Heart right ventricle (tissue), 16 donors: ENCODE measurements at places on chromosomes 12 and 14. TPM values are rescaled to one million over a fixed set of nuclear protein-coding genes. Genes with fewer than 3 reads are reported as not detected.

GRCh38 chr12:69886109-69886508 lies 61.1 kb downstream of the MYRFL start:
- no peak for DNase-seq

DNA sequence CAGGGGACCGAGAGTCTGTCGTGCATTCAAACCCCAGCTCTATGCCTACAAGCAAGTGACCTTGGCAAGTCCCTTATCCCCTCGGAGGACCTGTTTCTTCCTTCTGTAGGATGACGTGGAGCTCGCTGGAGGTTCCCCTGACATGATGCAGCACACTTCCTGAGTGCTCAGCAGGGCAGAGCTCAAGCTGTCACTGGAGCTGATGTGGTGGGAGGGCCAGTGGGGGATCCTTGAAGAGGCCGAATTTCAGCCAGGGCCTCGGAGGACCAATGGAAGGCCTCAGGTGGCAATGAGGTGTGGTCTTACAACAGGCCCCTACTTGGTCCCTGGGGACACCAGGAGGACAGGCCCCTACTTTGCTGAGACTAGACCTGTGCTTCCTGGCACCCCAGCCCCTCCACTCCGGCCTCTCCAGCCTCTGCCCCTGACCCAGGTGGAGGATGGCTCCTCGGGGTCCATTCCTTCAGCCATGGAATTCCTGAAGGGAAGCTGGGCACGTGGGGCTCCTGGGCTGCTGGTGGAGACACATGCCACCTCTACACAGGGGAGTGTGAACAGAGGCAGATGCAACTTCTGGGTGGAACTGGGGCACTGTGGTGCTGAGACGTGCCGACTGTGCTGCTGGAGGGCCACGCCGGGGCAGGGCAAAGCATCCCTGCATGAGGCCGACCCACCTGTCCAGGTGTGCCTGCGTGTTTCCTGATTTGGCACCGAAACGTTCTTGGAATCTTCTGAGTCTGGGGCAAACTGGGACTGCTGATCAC lies 18.7 kb upstream of the KIF26A start:
- no peak for DNase-seq

- DNase-seq: no peak
Measured at GRCh38 chr14:51908086-51908485, 47.7 kb downstream of the GNG2 start.

- no peak for DNase-seq
Measured at GRCh38 chr12:49098035-49098451, 3.4 kb upstream of the DHH start.

DNA sequence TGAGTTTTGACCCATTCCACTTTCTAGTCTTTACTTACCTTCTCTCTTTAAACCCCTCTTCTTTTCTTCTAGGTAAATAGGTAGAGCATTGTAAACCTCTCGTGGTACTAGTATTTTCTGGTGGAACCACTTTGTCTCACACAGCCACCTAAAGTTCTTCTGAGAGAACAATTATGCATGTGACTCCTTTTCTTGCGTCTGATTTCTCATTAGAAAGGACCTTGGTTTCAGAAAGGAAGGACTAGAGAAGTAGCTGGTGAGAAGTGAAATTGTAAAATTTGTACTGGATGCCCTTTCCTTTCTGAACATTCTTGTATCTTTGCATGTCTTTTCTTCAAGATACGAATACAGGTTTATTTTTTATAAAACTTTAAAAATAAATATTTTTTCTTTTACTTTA lies 99.0 kb downstream of the NUBPL start:
- no peak for DNase-seq

- DNase-seq: no peak
Measured at GRCh38 chr14:102164241-102164641, 24.5 kb downstream of the WDR20 start.

- DNase-seq: no peak
Measured at GRCh38 chr12:109737631-109738030, 24.0 kb downstream of the FAM222A start.

GRCh38 chr14:32286602-32287001 lies 42.5 kb upstream of the AKAP6 start:
- DNase-seq: no peak

DNA sequence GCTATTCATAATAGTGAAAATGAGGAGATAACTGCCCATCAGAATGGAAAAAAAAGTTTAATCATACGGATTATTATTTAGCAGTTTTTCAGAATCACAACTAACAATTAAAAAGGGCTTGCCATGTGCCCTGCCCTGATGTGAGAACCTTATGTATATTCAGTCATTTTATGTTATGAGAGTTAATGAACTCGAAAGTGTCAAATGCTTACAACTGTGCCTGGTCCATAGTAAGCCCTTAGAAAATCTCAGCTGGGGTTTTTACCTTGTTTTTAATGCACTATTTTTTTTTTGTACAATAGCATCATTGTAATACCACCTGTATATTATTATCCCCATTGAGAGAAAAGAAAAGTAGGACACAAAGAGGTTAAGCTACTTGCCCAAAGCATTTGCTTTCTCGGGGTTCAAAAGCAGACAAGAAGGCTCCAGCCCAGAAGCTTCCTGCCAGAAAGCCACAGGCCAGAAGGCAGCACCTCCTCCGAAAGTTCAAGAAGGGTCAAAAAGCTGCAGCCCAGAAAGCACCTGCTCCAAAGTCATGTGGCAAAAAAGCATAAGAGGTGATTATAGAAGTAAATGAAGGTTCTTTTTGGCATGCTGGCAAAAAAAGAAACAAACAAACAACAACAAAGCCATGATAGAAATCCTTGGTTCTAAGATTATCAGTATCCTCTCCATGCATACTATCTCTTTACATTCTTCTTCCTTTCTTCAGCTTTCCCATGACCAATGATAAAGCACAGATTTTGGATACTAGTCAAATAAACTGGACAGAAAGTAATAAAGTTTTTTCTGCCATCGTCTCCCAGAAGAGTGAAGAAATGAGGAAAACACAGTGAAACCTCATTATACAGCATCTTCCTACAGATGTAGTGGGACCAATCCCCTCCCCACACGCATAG lies 59.1 kb upstream of the NAP1L1 start:
- DNase-seq: no peak

GRCh38 chr14:65101631-65102440 lies 481 bp downstream of the MAX start:
- DNase-seq: peak; percentile 14

- DNase-seq: no peak
Measured at GRCh38 chr14:92524602-92525185, 11.1 kb downstream of the RIN3 start.

- DNase-seq: no peak
Measured at GRCh38 chr12:104345234-104346066, 41.9 kb downstream of the EID3 start.

The CABP1 gene
- total RNA-seq: 4.9 TPM

DNA sequence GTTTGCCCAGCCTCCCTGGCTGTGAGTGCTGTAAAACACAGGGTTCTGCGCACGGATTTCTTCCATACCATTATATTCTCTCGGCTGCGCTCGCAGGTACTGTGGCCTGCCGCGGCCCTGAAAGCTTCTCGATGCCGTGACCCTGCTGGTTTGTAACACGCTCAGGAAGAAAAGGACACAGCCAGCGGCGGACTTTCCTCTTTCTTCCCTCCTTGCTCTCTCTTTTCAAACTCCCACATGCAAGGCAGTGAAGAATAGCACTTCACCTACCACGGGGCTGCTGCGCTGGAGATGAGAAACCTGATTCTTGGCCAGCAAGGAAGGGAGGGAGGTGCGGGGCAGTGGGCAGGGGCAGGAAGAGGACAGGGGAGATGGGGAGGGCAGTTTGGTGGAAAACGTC lies 130.2 kb downstream of the RBM19 start:
- DNase-seq: no peak

The TMEM119 gene
- 2.1 TPM for total RNA-seq

GRCh38 chr14:105012171-105012985 lies 8.5 kb downstream of the CDCA4 start:
- peak; percentile 35 for DNase-seq

- no peak for DNase-seq
Measured at GRCh38 chr14:68703093-68703492, 89.8 kb downstream of the ZFP36L1 start.

- DNase-seq: no peak
Measured at GRCh38 chr14:92495027-92495426, 18.6 kb upstream of the RIN3 start.

- DNase-seq: no peak
Measured at GRCh38 chr12:61701471-61701870, 558.7 kb upstream of the USP15 start.

DNA sequence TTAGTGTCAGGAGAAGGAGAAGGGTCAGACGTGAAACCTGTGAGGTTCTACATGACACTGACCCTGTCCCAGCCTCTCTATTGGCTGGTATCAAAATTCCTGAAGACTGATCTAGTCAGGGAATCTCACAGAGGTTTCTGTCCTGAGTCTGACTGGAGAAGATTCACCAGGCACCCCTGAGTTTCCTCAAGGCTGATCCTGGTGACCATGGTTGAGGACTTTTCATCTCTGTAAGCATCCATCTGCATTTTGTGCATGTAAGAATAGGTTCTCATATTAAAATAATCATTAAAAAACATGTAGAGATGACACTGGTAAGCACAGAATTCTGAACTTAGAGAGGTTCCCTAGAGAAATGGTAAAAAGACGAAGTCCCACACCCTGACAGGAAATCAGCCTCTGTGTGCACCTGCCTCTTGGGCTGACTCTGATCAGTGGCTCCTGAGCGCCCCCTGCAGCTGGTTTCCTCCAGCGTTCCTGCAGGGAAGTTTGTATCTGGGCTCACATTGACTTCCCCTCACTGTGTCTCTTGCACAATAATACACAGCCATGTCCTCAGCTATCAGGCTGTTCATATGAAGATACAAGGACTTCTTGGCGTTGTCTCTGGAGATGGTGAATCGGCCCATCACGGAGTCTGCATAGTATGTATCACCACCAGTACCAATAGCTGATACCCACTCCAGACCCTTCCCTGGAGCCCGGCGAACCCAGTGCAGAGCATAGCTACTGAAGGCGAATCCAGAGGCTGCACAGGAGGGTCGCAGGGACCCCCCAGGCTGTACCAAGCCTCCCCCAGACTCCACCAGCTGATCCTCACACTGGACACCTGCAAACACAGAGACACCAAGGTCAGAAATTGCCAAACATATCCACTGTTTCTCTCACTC lies 991.9 kb downstream of the TMEM121 start:
- peak; percentile 43 for DNase-seq

GRCh38 chr14:59429790-59430189 lies 35.4 kb downstream of the GPR135 start:
- DNase-seq: no peak
